ENCODE measurements at places on chromosomes 11 and 22. TPM values are rescaled to one million over a fixed set of nuclear protein-coding genes. Genes with fewer than 3 reads are reported as not detected.

The SWAP70 gene
- total RNA-seq = 26.0 TPM

The NPAS4 gene
- not detected for total RNA-seq

The TMEM151A gene
- total RNA-seq = 1.9 TPM

The ASPHD2 gene
- 1.0 TPM for total RNA-seq

The MMP8 gene
- not detected for total RNA-seq

The LGR4 gene
- 39.9 TPM for total RNA-seq

The C11orf86 gene
- 44.1 TPM for total RNA-seq

The ELFN2 gene
- 6.8 TPM for total RNA-seq

The CHST1 gene
- total RNA-seq = 1.9 TPM

The MTCH2 gene
- total RNA-seq = 131 TPM

The HEPHL1 gene
- not detected for total RNA-seq

The POTEH gene
- total RNA-seq = not detected

The PLAAT5 gene
- total RNA-seq = not detected

The TMA7B gene
- total RNA-seq = not detected

The LDHAL6A gene
- not detected for total RNA-seq

The MMP12 gene
- not detected for total RNA-seq

The C11orf16 gene
- total RNA-seq = not detected

The OR52N4 gene
- not detected for total RNA-seq

The RAB39A gene
- total RNA-seq = 0.36 TPM

The ALDH3B1 gene
- total RNA-seq = 133 TPM

The SLC15A3 gene
- total RNA-seq = not detected

The APOBEC3B gene
- 30.1 TPM for total RNA-seq

The GAL gene
- 18.4 TPM for total RNA-seq

The CDC42BPG gene
- total RNA-seq = 1.5 TPM

The RTN4RL2 gene
- total RNA-seq = 99.6 TPM

All from A549 treated with Mapracorat at 1 μM for 4 hours (cell line).